ENCODE measurements at places on chromosomes 3 and 15.
A peak's percentile ranks its signal among the peaks of the same experiment; 100 is the strongest.

GRCh38 chr3:37701734-37702433, 159.8 kb upstream of the CTDSPL start:
- DNase-seq = no peak

GRCh38 chr15:40990789-40991188, 37.5 kb downstream of the CHAC1 start:
- no peak for DNase-seq

- no peak for DNase-seq
These were observed 291.8 kb downstream of the XXYLT1 start for GRCh38 chr3:194979173-194979572.

DNA sequence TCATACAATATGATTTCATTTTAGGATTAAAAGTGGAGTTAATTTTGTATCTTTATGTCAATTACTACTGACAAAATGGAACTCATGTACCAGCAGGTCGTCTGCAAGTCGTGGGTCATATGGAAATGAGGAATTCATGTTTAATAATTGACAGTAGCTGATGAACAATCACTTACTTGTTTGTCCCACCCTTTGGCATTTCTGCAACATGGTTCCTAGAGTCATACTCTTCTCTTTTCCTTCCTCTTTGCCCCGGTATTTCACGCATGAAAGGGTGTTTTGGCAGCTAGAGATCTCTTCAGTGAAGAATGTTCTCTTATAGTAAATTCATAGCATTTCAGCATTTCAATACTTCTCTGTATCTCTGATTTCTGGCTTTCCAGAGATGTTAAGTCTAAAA, 133.3 kb upstream of the SLC24A5 start:
- DNase-seq = no peak

GRCh38 chr3:15535732-15536131, 14.2 kb upstream of the COLQ start:
- no peak for DNase-seq

DNA sequence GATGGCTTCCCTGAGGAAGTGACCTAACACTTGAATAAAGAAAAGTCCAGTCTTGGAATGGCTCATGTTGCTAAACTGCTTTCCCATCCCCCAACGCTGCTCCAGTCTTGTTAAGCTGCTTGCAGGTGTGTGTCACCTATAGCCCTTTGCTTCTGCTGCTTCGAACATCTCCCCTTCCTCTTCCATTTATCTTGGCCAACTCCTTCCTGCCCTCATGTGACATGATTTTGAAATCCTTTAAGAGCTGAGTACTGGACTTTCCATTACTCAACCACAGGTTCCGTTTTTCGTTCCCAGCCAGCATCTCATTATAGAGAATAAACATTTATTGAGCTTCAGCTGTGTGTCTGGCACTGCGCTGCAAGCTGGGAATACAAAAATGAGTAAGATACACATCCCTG, 1.7 kb downstream of the ATG7 start:
- no peak for DNase-seq

DNA sequence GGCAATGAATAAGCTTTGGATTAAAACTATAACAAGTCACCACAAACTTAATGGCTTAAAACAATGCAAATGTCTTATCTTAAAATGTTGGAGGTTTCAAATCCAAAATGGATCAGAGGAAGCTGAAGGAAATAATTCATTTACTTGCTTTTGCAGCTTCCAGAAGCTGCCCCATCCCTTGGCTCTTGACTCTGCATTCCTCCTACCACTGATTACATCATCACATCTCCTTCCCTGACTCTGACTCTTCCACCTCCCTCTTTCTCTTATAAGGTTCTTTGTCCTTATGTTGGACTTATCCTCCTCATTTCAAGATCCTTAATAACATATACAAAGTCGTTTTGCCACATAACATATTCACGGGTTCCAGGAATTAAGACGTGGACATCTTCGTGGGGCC, 982.8 kb upstream of the ROBO1 start:
- no peak for DNase-seq

GRCh38 chr3:148847351-148847750, 17.7 kb upstream of the CPA3 start:
- DNase-seq = no peak

DNA sequence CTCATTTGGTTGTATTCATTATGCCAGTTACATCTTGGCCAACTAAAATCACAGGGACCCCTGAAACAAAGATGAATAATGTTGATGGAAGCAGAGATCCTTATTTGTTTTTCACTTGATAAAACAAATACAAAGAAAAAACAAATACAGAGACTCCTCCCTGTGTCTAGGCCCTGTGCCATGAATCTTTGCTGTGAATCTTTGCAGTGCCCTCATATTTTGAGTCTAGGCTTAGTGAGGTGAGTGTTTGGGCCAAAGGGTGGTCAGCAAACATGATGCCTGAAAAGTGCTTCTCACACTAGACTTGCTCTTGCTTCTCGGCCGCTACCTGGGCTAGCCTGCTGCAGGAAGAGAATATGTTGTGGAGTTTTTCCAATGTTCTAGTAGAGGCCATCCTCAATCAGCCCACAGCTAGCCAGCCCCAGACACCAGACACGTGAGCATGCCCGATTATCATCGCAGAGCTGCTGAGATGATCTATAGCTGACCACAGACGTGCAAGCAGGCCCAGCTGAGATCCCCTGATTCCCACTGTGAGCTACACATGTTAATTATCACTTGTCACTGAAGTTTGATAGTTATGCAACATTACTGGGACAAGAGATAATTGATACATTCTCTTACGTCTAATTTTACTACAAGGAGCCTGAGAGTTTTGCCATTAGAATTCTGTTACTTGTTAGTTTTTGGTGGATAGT, 191.4 kb downstream of the THRB start:
- DNase-seq = no peak

GRCh38 chr15:96121086-96121920, 209.2 kb upstream of the NR2F2 start:
- no peak for DNase-seq

GRCh38 chr3:60023189-60023588, 973.4 kb upstream of the CFAP20DC start:
- DNase-seq = no peak

DNA sequence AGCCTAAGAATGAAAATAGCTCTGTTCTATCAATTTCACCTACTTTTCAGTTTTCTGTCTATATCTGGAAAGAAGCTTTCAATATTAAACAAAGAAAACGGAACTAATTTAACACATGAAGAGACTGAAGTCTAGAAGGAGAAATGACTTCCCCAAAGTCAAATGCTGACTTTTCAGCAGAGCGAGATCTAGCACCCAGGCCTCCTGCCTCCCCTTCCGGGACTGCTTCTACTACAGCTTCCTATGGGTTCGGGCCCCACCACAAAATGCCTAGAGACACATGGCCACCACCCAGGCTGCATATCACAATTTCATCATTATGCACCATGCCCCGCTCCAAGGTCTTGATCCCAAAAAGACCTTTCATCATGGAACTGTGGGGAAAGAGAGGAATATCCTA, 104.5 kb downstream of the SST start:
- DNase-seq = no peak

- peak; percentile 34 for DNase-seq
These were observed 51.8 kb downstream of the CHD2 start for GRCh38 chr15:92951800-92952457.

DNA sequence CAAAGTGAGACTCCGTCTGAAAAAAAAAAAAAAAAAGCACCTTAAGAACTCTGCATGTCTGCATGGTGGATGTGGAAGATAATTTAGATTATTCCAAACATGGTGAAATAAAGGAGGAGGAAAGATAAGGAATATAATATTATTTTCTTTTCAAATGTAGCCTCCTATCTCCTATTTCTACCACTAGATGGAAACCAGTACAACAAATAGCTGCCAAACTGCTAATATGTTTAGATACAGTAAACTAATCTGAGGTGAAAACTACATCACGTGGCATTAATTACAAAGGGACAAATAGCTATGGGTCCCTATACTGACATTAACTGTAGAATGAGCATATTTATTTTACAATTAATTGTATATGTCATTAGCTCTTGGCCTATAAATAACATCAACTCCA, 197.8 kb downstream of the TBC1D5 start:
- no peak for DNase-seq

DNA sequence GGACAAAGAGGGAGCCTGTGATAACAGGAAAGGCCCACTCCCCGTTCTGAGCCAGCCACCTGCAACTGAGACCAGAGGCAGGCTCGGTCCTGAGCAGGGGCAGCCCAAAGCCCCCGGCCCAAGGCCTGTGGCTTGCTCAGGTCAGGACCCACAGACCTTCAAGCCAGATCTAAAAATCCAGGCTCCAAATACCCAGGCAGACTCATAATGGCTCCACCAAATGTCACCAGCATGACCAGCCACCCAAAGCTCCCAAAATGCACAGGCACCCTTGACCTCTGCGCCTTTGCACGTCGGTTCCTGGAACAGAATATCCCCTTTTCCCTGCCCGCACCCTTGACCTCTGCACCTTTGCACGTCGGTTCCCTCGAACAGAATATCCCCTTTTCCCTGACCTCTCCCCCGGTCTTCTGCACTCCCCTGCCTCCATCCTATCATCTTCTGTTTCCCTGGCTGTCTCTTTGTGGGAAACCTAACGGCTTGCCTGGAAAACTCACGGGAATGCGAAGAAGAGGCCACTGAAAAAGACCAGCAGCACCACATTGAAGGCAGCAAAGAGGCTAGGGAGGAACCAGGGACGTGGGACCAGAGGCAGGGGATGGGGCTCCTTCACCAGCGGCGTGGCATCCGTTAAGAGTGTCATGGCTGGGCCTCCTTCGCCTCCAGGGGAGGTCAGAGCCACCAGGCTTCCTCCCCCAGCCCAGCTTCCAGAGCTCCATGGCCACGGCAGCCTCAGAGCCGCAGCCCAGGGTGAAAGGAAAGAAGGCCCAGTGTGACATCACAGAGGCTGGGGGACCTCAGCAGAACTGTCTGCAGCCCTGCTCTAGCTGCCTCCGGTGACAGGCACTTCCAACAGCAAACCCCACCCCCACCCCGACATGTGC, at the start of gene ZDHHC19:
Gene ZDHHC19, minus strand, starts transcription at position 728 of the 884 bp plus-strand sequence. Its CDS starts 85 bp downstream, at position 643.
- DNase-seq = no peak

DNA sequence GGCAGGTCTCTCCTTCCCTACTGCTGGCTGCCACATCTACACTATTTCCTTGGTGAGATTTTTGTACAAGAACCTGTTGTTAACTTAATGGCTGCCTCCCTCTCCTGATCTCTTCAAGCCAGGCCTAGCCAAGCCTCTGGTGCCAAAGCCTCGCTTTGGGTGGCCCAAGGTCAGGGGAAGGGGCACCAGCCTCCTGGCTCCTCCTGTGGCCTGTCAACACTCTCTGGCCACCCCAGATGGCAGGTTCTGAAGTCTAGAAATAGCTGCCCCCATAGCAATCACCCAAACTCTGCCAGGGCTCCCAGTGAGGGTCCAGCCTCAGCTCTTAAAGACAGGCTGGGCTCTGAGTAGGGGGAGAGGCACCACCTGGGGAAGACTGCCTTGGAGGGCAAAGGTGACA, 5.0 kb downstream of the IFRD2 start:
- no peak for DNase-seq

DNA sequence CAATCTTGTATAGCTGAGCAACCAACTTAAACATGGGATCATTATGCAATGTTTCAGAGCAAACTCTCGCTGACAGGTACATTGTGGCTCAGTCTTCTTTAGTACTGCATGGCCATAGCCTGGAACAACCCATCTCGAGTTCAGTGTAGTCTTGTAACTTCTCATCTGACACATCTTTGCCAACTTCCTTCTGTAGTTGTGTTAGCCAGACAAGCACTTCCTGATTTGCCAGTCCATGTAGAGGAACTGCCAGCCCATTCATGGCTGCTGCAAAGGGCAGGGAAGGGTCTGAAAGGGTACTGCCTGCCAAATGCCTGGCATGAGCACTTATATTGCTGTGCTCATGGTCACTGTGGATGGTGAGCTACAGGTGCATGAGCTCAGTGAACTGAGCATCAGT, 49.2 kb upstream of the CCDC54 start:
- no peak for DNase-seq

DNA sequence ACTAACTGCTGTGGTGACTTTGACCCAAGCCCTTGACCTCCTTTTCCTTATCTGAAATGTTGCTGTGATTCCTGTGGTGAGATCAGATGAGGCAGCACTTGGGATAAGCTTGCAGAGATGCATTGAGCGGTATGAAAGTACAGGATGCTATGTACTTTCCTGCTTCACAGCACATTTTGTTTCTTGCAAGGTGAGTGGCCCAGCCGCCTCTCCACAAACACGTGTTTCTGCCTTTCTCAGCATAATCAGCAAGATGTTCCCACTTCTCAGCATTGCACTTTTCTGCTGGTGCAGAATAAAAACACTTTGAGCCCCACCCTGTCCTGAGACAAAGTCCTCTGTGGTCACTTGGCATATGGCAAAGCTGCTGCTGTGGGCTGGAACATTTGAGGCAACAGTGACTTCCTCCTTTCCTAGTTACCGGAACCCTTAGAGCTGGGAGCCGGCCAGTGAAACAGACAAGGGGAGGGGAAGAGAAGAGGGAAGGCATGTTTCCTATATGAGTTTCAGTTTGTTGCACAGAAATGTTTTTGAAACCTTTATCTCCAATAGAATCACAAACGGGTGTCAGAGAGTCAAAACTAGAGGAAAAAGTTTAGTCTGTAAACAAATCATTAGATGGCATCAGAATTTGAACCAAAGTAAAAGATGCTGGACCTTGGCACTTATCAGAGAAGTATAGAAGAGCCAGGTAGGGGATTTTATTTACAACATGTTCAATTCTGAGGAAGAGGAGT, 5.0 kb downstream of the NUDT16 start:
- DNase-seq = peak; percentile 19

GRCh38 chr3:173003956-173004355, 137.1 kb downstream of the SPATA16 start:
- DNase-seq = no peak

GRCh38 chr15:85331655-85332285, 48.6 kb upstream of the AKAP13 start:
- no peak for DNase-seq

Data from G401 (cell line).